ENCODE measurements at places on chromosomes 2 and 18.

GRCh38 chr2:112728029-112728362, 7.2 kb downstream of the NT5DC4 start:
- no peaks in the 10 kb centered on the region for H3K36me3 ChIP-seq
- no peaks in the 10 kb centered on the region for H3K27me3 ChIP-seq
- H3K4me3 ChIP-seq = no peak overlapping the region
- H3K4me1 ChIP-seq = peaks cover 8% of the 10 kb centered on the region

- no peaks in the 10 kb centered on the region for H3K27me3 ChIP-seq
- no peaks in the 10 kb centered on the region for H3K4me1 ChIP-seq
- no peak overlapping the region for H3K4me3 ChIP-seq
- no peaks in the 10 kb centered on the region for H3K36me3 ChIP-seq
- no peak for DNase-seq
- no peak overlapping the region for H3K27ac ChIP-seq
These were observed 22.6 kb upstream of the SULT1C3 start for GRCh38 chr2:108217211-108217610.

DNA sequence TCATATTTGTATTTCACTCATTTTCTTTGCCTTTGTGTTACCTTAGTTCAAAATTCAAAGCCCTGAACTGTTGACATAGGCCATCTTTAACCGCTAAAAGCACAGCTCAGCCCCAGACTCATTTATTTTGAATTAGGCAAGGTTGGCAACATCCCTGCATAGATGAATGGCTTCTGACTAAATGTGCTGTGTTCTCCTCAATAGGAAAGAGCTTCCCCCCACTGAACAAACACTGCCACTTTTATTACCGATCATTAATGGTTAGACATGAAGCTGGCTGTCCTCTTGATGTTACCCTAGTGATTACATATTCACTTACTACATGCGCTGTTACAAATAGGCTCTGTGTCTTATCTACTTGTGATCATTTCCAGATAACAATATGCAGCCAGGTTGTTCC, 170.7 kb downstream of the ADCYAP1 start:
- DNase-seq = no peak
- no peak overlapping the region for H3K27ac ChIP-seq
- no peaks in the 10 kb centered on the region for H3K4me1 ChIP-seq
- no peaks in the 10 kb centered on the region for H3K27me3 ChIP-seq
- H3K36me3 ChIP-seq = no peaks in the 10 kb centered on the region

DNA sequence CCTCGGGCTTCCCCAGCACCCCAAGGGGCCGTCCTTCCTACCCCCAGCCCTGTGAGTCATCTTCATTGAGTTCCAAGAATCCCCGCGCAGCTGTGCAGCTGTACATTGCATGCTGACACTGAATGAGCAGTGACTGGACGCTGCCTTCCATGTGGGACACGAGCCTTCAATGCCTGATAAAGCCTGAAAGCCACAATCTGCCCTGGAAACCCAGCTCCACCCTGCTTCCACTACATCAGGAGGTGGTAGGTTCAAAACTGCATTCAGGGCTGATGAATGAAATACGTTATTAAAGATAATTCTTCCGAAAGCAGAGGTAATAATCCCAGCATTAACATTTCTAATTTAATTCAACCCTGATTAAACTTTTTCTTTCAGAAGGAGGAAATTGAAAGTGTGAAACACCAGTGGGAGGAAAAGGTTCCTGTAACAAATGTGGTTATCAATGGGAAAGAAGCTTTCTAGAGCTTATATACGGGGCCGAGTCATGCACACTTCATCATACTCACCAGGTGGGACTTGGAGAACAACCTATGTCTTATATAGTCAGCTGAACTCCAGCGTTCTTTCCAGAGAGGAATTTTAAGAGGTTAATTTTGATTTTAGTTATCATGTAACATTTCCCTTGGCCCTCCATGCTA, 360.1 kb downstream of the LPIN1 start:
- peak overlapping the region; percentile 17 for H3K27ac ChIP-seq
- no peaks in the 10 kb centered on the region for H3K36me3 ChIP-seq
- H3K4me1 ChIP-seq = peaks cover 38% of the 10 kb centered on the region
- DNase-seq = peak; percentile 88

GRCh38 chr2:187959821-187960220, 331.9 kb upstream of the GULP1 start:
- no peak overlapping the region for H3K4me3 ChIP-seq
- H3K27ac ChIP-seq = no peak overlapping the region
- no peak for DNase-seq
- H3K27me3 ChIP-seq = no peaks in the 10 kb centered on the region
- H3K4me1 ChIP-seq = no peaks in the 10 kb centered on the region

- no peaks in the 10 kb centered on the region for H3K4me1 ChIP-seq
- H3K36me3 ChIP-seq = no peaks in the 10 kb centered on the region
- no peak overlapping the region for H3K27ac ChIP-seq
- no peak overlapping the region for H3K4me3 ChIP-seq
- no peak for DNase-seq
These were observed 111.8 kb downstream of the PXDN start for GRCh38 chr2:1632510-1632909.

GRCh38 chr2:70926042-70926441, 9.7 kb upstream of the ATP6V1B1 start:
- H3K4me3 ChIP-seq = no peak overlapping the region
- DNase-seq = no peak
- H3K27me3 ChIP-seq = no peaks in the 10 kb centered on the region
- H3K27ac ChIP-seq = no peak overlapping the region
- H3K4me1 ChIP-seq = no peaks in the 10 kb centered on the region

GRCh38 chr2:129927696-129928095, 51.8 kb upstream of the RAB6C start:
- peaks cover 13% of the 10 kb centered on the region for H3K27me3 ChIP-seq
- no peak overlapping the region for H3K27ac ChIP-seq
- H3K36me3 ChIP-seq = no peaks in the 10 kb centered on the region
- H3K4me1 ChIP-seq = no peaks in the 10 kb centered on the region
- H3K4me3 ChIP-seq = no peak overlapping the region

- no peaks in the 10 kb centered on the region for H3K27me3 ChIP-seq
- H3K4me1 ChIP-seq = peaks cover 17% of the 10 kb centered on the region
- H3K27ac ChIP-seq = no peak overlapping the region
These were observed 5.4 kb downstream of the SEC11C start for GRCh38 chr18:59145055-59145454.

GRCh38 chr2:238031751-238032150, 29.1 kb upstream of the SCLY start:
- H3K4me1 ChIP-seq = no peaks in the 10 kb centered on the region
- H3K27me3 ChIP-seq = no peaks in the 10 kb centered on the region

GRCh38 chr18:65215865-65216466, 534.8 kb upstream of the CDH7 start:
- DNase-seq = no peak
- H3K36me3 ChIP-seq = no peaks in the 10 kb centered on the region
- no peaks in the 10 kb centered on the region for H3K4me1 ChIP-seq
- no peak overlapping the region for H3K4me3 ChIP-seq
- no peak overlapping the region for H3K27ac ChIP-seq
- H3K27me3 ChIP-seq = no peaks in the 10 kb centered on the region

- DNase-seq = no peak
- no peak overlapping the region for H3K27ac ChIP-seq
- H3K27me3 ChIP-seq = no peaks in the 10 kb centered on the region
- H3K4me3 ChIP-seq = no peak overlapping the region
- no peaks in the 10 kb centered on the region for H3K4me1 ChIP-seq
These were observed 84.2 kb upstream of the UNC80 start for GRCh38 chr2:209687323-209687969.

GRCh38 chr18:59143441-59143840, 3.8 kb downstream of the SEC11C start:
- DNase-seq = no peak
- no peaks in the 10 kb centered on the region for H3K36me3 ChIP-seq
- peaks cover 24% of the 10 kb centered on the region for H3K4me1 ChIP-seq
- no peaks in the 10 kb centered on the region for H3K27me3 ChIP-seq
- no peak overlapping the region for H3K4me3 ChIP-seq
- H3K27ac ChIP-seq = no peak overlapping the region

- no peak within 1 kb of the TSS for H3K27ac ChIP-seq
- H3K4me3 ChIP-seq = no peak within 1 kb of the TSS
- H3K4me1 ChIP-seq = no peaks in the 10 kb centered on the region
- H3K36me3 ChIP-seq = no peaks in the 10 kb centered on the region
- DNase-seq = no peak
These were observed at the start of gene COLEC11 for GRCh38 chr2:3594493-3595281. Gene COLEC11, plus strand, starts transcription at chr2:3595112. Its CDS starts 9,229 bp downstream, at chr2:3604341.

GRCh38 chr2:239917125-239917956, 107.8 kb downstream of the NDUFA10 start:
- peaks cover 9% of the 10 kb centered on the region for H3K36me3 ChIP-seq
- no peak overlapping the region for H3K27ac ChIP-seq
- H3K27me3 ChIP-seq = no peaks in the 10 kb centered on the region
- no peak for DNase-seq
- peaks cover 11% of the 10 kb centered on the region for H3K4me1 ChIP-seq

DNA sequence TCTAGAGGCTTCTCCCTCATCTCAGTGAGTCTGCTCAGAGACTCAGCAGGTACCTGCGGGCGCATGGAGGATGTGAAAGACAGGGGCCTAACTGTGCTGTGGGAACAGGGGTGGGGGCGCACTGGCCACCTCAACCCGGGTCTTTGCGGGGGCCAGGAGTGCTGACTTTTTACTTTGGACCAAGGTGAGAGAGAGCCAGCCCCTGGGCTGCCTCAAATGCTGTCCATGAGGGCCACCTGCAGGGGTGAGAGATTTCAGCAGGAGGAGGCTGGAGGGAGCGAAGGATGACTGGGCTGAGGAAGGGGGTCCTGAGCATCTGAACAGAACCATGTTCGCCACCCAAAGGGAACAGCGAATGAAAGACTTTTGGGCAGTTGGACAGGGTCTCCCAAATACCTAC, 129.4 kb downstream of the TNS1 start:
- DNase-seq = no peak
- H3K4me1 ChIP-seq = no peaks in the 10 kb centered on the region
- no peaks in the 10 kb centered on the region for H3K36me3 ChIP-seq

- H3K36me3 ChIP-seq = peaks cover 17% of the 10 kb centered on the region
- H3K4me3 ChIP-seq = no peak overlapping the region
- H3K4me1 ChIP-seq = peaks cover 44% of the 10 kb centered on the region
- DNase-seq = peak; percentile 36
- H3K27me3 ChIP-seq = no peaks in the 10 kb centered on the region
These were observed 81.5 kb upstream of the STON1 start for GRCh38 chr2:48448274-48449061.

DNA sequence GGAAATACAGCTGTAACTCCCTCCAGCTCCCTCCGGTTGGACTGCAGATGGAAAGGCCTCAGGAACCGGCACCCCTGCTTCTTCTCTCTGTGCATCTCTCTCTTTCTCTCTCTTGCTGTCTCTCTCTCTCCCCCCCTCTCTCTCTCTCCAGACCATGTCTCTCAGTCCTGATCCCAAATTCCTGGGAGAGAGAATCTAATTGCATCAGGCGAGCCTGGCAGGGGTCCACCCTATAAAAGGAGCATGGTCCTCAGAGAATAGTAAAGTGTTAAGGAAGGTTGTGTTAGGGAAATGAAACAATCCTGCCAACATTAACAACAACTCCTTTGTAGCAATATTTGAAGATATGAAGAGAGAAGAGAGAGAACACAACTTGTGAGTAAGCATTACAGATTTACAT, 36.7 kb downstream of the VIT start:
- H3K4me3 ChIP-seq = no peak overlapping the region
- no peaks in the 10 kb centered on the region for H3K36me3 ChIP-seq
- no peak for DNase-seq
- no peak overlapping the region for H3K27ac ChIP-seq

- no peak overlapping the region for H3K27ac ChIP-seq
- H3K36me3 ChIP-seq = no peaks in the 10 kb centered on the region
- H3K4me1 ChIP-seq = no peaks in the 10 kb centered on the region
- H3K4me3 ChIP-seq = no peak overlapping the region
- H3K27me3 ChIP-seq = peaks cover 5% of the 10 kb centered on the region
- no peak for DNase-seq
These were observed 153.1 kb upstream of the ARL4C start for GRCh38 chr2:234649951-234650350.

DNA sequence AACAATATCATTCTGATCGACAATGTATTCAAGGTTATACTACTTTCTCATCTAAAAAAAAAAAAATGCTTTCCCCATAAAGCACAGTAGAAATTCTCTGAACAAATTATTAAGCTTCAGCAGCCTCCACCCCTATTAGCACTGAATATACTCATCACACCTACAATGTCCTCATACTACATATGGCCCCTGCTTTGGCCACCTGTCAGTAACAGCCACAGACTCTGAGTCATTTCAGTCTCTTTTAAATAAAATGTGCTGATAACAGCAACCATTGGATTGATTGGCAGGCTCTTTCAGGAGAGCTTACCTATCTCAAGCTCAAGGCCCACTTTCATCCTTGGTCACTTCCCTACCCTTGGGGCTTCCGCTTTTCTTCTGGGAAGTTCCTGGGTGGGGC, 236.7 kb downstream of the TMX3 start:
- no peak overlapping the region for H3K27ac ChIP-seq
- no peaks in the 10 kb centered on the region for H3K36me3 ChIP-seq
- H3K27me3 ChIP-seq = no peaks in the 10 kb centered on the region
- H3K4me1 ChIP-seq = no peaks in the 10 kb centered on the region

- peaks cover 16% of the 10 kb centered on the region for H3K4me1 ChIP-seq
- no peaks in the 10 kb centered on the region for H3K27me3 ChIP-seq
- no peak overlapping the region for H3K27ac ChIP-seq
- H3K4me3 ChIP-seq = no peak overlapping the region
- peaks cover 6% of the 10 kb centered on the region for H3K36me3 ChIP-seq
These were observed 3.7 kb upstream of the BCL2L11 start for GRCh38 chr2:111116843-111117597.

GRCh38 chr2:68216454-68217310, 35.6 kb downstream of the PPP3R1 start:
- H3K27me3 ChIP-seq = no peaks in the 10 kb centered on the region
- H3K36me3 ChIP-seq = peaks cover 36% of the 10 kb centered on the region
- no peaks in the 10 kb centered on the region for H3K4me1 ChIP-seq

GRCh38 chr18:8706791-8707555, 1.6 kb downstream of the MTCL1 start:
- peaks cover 6% of the 10 kb centered on the region for H3K27me3 ChIP-seq
- no peak for DNase-seq
- no peak overlapping the region for H3K27ac ChIP-seq
- no peak overlapping the region for H3K4me3 ChIP-seq

- H3K27ac ChIP-seq = no peak overlapping the region
- no peak overlapping the region for H3K4me3 ChIP-seq
- H3K27me3 ChIP-seq = no peaks in the 10 kb centered on the region
- DNase-seq = no peak
- H3K4me1 ChIP-seq = peaks cover 22% of the 10 kb centered on the region
These were observed 39.5 kb downstream of the NIFK start for GRCh38 chr2:121697108-121697631.

- no peak for DNase-seq
- H3K4me3 ChIP-seq = no peak overlapping the region
- H3K27ac ChIP-seq = no peak overlapping the region
- H3K4me1 ChIP-seq = no peaks in the 10 kb centered on the region
- no peaks in the 10 kb centered on the region for H3K27me3 ChIP-seq
These were observed 42.4 kb downstream of the CYP27C1 start for GRCh38 chr2:127177617-127178263.

DNA sequence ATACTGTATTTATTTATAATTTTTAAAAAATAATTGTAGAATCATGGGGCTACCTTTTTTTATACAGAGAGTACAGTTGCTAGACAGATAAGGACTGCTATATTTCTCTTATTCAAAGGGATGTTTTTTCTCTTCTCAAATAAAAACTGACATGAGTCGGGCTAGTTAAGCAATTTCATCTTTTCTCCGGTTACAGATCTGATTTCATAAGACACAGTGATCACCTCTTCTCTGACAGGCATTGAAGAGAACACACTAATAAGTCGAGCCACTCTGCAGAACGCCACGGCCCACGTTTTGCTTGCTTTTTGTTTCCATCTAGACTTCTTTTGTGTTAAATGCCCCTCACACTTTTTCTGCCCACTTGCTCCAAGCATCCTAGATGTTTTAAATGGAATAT, 85.4 kb downstream of the HNRNPLL start:
- H3K4me3 ChIP-seq = no peak overlapping the region
- no peaks in the 10 kb centered on the region for H3K27me3 ChIP-seq
- H3K4me1 ChIP-seq = no peaks in the 10 kb centered on the region
- DNase-seq = no peak

Data from DND-41 (cell line).